Glutamatergic neuron (in vitro differentiated cells): ENCODE measurements at places on chromosomes 6 and 20. TPM values are rescaled to one million over a fixed set of nuclear protein-coding genes. Genes with fewer than 3 reads are reported as not detected.

- H3K36me3 ChIP-seq, result no peaks in the 10 kb centered on the region
- peaks cover 11% of the 10 kb centered on the region for H3K27me3 ChIP-seq
- peak overlapping the region; percentile 74 for H3K4me3 ChIP-seq
- H3K27ac ChIP-seq, result no peak overlapping the region
- peaks cover 41% of the 10 kb centered on the region for H3K4me1 ChIP-seq
Observed at GRCh38 chr20:63466250-63466825, 6.1 kb downstream of the KCNQ2 start.

GRCh38 chr6:125931733-125932450 is 24.7 kb upstream of the HINT3 start:
- no peaks in the 10 kb centered on the region for H3K27me3 ChIP-seq
- H3K4me3 ChIP-seq, result no peak overlapping the region
- peaks cover 5% of the 10 kb centered on the region for H3K36me3 ChIP-seq
- no peak for DNase-seq

DNA sequence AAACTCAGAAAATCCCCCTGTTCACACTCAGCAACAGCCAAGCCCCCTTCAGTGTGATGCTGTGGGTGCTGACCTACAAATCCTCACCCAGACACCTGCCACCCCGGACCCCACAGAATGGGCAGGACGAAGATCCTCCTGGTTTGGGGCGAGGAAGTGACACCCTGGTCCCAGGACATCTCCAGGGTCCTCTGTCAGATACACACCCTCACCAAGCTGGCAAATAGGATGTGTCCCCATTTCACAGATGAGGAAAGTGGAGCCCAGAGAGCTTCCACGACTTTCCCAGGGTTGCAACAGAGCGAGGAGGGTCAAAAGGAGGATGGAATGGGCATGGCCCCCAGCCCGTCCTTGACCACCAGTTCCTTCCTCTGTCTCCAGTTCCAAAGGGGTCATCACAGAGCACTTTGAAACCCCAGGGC is 92.0 kb upstream of the AFDN start:
- peaks cover 11% of the 10 kb centered on the region for H3K36me3 ChIP-seq
- H3K27me3 ChIP-seq, result peaks cover 10% of the 10 kb centered on the region
- no peak overlapping the region for H3K4me3 ChIP-seq
- H3K4me1 ChIP-seq, result peaks cover 9% of the 10 kb centered on the region

DNA sequence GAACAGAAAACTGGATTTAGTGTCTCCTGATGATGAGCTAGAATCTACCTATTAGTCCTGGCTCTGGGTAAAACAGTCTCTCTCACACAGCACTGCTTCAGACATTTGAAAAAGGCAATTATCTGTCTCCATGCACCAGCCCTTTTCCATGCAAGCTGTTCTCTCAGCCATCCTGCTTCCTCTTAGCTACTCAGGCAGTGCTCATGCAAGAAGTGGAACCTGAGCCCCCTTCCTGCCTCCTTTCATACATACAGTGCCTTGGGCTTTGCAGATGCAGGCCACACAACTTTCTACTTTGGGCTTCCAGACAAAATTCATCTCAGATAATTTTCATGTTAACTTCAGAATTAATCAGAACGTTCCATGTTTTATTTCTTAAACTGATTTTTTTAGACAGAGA is 151.3 kb downstream of the RALGAPA2 start:
- peaks cover 5% of the 10 kb centered on the region for H3K27me3 ChIP-seq

DNA sequence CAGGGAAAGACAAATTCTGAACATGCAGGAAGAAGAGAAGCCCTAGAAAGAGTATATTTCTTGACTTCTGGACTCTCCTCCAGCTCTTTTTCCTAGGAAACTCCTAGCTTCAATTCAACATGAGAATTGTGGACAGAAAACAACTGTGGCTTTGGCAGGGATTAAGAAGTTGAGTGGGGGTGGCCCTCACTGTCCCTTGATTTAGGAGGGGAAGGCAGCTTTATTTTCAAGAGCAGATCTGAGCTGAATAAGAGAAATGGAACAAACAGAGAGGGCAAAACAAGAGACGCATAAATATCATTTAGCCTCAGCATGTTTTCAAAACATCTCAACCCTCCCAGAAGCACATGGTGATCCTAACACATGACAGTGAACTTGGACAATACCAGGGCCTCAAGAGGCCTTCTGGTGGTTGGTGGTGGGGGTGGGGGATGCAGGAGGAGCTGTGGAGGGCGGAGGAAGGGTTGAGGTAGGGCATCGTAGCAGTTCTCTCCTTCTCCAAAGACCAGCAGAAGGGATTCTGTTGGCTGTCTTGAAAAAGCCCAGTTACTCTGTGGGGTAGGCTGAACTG is 21.1 kb upstream of the TAGAP start:
- peaks cover 7% of the 10 kb centered on the region for H3K27me3 ChIP-seq
- peaks cover 5% of the 10 kb centered on the region for H3K4me1 ChIP-seq
- H3K4me3 ChIP-seq, result no peak overlapping the region

DNA sequence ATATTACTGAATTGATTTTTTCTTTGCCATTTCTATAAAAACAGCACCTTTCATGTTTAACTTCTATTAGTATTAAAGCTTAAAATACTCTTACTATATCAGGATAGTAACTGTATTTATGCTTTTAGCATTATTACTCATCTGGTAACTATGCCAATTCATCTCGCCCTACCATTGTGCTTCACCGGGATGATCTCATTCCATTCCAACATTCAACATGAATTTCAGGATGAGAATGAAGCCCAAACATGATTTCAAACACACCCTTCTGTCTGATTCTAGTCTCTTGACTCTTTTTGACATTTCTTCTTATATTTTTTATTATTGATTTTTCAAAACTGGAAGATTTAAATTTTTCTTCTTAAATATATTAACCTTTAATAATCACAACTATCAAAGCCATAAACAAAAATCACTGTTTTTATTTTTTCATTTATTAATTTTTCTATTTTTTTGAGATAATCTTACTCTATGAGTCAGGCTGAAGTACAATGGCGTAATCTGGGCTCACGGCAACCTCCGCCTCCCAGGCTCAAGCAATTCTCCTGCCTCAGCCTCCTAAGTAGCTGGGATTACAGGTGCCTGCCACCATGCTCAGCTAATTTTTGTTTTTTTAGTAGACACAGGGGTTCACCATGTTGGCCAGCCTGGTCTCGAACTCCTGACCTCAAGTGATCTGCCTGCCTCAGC is 46.7 kb downstream of the GJA1 start:
- no peak overlapping the region for H3K27ac ChIP-seq
- DNase-seq, result no peak
- H3K36me3 ChIP-seq, result no peaks in the 10 kb centered on the region

TUBB2B gene
- 1,777 TPM for total RNA-seq

EFCAB8 gene
- not detected for total RNA-seq
